CD4-positive, alpha-beta T cell treated with Interferon alpha-2 for 1 hour (primary cell): ENCODE measurements at places on chromosomes 3 and 15.
A peak's percentile ranks its signal among the peaks of the same experiment; 100 is the strongest.

- DNase-seq, result no peak
Measured at GRCh38 chr3:122930063-122930997, 97.2 kb downstream of the SEMA5B start.

DNA sequence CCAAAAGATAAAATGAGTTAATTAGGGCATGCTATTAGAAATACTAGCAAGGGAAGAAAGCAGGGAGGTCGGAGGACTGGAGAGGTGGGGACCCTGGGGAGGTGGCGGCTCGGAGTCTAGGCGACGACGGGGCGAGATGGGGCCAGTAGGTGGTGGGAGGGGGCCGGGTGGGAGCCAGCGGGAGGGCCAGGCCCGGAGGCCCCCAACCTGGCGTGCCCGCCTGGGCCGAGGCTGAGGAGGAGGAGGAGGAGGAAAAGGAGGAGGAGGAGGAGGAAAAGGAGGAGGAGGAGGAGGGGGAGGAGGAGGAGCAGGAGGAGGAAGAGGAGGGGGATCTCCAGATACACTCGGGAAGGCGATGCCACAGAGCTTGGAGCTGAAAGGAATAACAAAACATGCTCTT, 426.2 kb downstream of the NR2F2 start:
- DNase-seq, result no peak

DNA sequence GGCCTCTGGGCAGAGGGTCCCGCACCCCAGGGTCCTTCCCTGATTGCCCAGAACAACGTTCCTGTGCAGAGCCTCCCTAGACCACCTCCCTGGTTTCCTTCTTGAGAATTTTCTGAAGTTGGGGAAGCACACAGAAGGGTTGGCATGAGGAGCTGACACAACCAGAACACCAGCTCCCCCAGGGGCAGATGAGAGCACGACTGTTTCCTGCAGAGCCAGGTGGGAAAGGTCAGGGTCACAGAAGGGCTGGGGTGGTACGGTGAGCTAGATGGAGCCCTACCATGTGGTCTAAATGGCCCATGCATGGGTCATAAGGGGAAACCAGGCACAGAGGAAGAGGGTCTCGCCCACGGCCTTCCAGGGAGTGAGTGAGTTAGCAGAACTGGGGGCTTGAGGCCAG, 10.4 kb downstream of the PPCDC start:
- no peak for DNase-seq

DNA sequence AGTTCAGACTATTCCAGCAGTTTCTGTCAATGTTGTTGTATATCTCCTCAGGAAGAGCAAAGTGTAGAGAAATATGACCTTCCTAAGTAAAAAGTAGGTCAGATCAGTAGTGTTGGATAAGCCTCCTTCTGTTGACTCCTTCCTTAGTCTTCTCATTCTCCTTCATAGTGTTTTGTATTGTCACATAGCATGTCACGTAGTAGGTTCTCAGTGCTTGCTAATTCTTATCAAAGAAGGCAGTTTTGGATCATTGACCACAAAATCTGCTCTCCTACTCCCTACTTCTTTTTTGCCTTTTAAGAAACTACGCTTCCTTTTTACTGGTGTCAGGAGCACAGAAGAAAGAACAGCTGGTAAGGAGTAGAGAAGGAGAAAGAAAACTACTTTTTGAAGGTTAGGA, 1.0 kb upstream of the MGA start:
- DNase-seq, result no peak

- peak; percentile 33 for DNase-seq
Measured at GRCh38 chr3:59444294-59444671, 394.5 kb upstream of the CFAP20DC start.

DNA sequence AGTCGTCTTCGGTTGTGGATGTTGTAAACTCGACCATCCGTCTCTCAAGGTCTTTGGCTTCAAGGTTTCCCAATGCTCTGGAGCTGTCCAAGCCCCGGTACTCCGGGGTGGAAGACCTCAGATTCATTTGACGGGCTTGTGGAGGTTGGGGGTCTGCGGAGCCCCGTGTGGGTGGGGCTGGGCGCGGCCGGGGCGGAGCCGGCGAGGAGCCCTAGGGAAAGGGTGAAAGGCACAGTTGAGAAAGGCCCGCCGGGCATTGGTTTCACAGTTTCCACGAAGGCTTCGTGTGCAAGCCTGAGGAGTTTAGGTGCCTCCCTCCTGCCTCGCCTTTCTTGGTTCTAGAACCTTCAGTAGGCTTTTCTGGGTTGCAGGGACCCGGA, 360 bp upstream of the MGA start:
- no peak for DNase-seq

DNA sequence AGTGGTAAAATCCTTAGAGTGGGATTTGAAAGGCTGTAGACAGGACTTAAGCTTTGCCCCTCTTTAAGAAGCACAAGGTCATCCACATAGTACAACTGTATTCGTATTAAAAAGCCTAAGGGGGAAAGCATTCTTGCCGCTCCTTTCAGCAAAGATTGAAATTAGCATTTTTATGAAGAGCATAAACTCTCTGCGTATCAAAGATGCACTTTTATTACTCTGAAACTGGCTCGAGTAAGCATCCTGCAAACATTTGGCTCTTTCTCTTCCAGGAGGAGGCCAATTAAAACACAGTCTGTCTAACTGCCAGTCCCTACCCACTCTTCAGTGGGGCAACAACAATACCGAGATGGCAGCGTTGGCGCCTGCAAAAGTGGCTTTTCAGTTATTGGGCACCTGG, 192.5 kb upstream of the TPRG1 start:
- DNase-seq, result no peak

DNA sequence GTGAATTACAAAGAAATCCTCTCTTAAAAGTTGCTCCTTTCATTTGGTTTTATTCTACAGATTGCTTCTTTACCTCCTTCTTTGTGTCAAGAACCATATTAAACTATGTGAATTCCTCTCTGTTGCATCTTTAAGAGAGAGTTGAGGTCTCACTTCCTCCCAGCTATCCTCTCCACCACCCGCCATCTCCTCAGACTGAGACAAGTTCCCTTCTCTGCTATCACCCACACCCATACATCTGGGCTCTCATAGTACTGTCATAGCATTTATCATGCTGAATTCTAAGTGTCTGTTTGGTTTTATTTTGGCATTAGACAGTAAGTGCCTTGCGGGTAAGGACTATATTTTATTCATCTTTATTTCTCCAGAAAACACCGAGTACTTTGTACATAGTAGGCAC, 54.2 kb downstream of the B3GALNT1 start:
- no peak for DNase-seq

- peak; percentile 89 for DNase-seq
Measured at GRCh38 chr15:69758810-69759790, 306.5 kb downstream of the RPLP1 start.

DNA sequence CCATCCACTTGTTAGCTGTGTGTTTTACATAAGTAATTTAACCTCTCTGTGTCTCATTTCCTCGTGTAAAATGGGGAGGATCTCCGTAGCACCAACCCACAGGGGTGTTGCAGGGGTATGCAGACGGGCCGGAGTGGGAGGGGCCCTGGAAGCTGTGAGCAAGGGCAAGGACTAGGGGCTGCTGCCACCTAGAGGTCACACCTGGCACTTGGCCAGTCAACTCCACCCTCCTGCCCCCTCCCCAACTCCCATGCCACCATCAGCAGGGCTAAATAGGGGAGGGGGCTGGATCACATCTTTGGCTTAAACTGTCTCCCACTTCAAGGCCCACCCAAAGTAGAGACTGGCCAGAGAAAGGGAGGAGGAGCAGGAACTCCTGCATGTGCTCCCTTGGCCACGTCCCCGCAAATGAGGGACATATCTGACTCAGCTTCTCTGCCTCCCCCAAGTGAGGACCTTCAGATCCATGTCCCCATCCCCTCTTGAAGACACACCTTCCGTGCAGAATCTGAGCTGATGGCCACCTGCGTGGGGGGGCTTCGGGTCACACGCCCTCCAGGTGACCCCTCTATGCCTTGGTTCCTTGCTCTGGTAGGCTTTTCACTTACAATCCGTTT, 2.6 kb downstream of the CCDC9B start:
- peak; percentile 79 for DNase-seq

- DNase-seq, result no peak
Measured at GRCh38 chr3:54965746-54966145, 37.9 kb upstream of the LRTM1 start.

- no peak for DNase-seq
Measured at GRCh38 chr3:17027318-17027717, 142.6 kb downstream of the PLCL2 start.

DNA sequence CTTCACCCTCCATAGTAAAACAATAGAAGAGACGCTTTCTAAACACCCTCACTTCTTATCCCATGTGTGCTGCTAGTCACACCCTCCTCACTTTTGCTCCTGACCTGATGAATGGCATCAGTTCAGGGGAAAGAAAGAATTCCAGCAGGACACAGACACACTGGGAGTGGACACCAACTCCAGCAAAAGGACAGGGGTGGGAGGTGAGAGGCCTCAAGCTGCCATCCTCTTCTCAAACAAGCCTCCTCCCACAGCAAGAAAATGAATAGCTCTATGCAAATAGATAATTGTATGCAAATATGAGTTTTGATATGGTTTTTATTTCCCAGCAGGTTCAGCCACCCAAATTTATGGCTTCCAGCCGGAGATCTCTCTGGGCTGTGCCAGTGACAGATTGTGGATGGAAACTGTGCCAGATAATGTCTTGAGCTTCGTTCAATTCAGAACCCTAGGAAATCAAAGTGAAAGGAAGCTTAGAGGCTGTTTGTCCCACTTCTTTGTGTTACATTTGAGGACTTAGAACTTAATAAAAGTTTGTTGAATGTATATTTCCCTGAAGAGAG, 209.3 kb upstream of the PPP2R3A start:
- DNase-seq, result no peak

DNA sequence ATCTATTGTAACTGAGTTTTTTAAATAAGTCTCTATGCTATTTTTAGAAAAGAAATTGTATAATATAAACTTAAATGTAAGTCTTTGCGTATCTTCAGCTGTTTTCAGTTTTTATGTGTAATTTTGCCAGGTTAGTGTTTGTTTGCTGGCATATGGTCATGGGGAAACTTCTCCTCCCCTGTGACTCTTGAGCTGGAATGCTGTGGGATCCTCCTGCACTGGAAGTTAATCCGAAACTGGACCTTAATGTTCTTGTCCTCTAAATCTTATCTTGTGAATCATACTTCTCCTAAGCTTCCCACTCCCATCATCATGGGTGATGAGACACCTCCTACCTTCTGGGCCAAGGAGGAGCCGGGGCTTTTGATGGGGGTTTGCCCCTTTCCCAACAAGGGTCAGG, 52.4 kb upstream of the CHST2 start:
- DNase-seq, result no peak

DNA sequence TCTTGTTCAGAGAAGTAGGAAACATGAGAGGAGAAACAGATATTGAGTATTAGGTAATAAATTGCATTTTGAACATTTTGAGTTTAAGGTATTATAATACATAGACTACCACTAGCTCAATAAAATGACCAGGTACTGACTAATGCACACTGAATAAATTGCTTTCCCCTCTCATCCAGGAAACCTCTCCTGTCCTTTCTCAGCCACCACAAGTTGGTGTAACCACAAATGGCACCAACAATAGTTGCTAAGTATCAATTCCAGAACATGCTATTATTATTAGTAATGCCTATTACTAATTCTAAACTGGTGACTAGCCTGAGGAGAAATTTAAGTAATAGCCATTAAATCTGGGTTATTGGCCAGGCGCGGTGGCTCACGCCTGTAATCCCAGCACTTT, 47.3 kb upstream of the XRN1 start:
- no peak for DNase-seq

- DNase-seq, result peak; percentile 55
Measured at GRCh38 chr3:4492208-4493013, 737 bp upstream of the ITPR1 start.

DNA sequence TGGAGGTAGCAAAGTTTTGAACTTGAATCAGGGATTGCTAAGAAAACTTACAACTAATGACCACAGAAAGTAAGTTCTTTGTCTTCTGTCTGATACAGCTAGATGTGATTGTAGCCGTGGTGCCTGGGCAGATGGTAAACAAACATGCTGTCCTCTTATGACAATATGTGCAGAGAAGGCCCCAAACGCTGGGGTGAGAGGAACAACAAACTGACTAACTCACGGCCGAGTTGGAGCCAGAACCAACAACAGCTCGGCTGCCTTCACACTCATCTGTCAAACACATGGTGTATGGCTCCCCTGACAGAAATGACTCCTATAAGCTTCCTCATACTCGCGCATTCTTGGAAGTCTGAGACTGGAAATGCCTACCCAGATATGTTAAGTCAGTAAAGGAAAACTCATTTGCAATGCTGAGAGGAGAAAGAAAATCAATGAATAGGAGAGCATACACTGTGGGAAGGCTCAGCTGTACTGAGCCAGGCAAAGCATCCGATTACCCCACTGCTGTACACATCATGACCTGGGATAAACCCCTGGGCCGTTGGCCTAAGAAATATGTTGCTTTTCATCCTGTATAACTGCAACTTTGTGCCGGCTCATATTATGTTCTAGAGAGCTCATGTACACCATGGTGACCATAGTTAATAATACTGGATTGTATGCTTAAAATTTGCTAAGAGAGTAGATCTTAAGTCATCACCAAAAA, 5.7 kb downstream of the THBS1 start:
- DNase-seq, result no peak

- DNase-seq, result no peak
Measured at GRCh38 chr15:91941871-91942658, 88.6 kb downstream of the SLCO3A1 start.

GRCh38 chr3:142568393-142569017, 10.0 kb downstream of the ATR start:
- no peak for DNase-seq

DNA sequence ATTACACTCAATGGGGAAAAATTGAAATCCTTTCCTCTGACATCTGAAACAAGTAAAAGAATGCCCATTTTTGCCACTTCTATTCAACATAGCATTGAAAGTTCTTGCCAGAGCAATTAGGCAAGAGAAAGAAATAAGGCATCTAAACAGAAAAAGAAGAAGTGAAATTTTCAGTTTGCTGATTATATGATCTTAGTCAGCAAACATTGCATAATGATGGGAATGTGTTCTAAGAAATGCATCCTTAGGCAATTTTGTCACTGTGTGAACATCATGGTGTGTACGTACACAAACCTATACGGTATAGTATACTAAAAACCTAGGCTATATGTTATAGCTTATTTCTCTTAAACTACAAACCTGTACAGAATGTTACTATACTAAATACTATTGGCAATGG, 278.0 kb downstream of the CGGBP1 start:
- DNase-seq, result no peak

- DNase-seq, result no peak
Measured at GRCh38 chr15:74630284-74631086, 14.8 kb downstream of the CLK3 start.

DNA sequence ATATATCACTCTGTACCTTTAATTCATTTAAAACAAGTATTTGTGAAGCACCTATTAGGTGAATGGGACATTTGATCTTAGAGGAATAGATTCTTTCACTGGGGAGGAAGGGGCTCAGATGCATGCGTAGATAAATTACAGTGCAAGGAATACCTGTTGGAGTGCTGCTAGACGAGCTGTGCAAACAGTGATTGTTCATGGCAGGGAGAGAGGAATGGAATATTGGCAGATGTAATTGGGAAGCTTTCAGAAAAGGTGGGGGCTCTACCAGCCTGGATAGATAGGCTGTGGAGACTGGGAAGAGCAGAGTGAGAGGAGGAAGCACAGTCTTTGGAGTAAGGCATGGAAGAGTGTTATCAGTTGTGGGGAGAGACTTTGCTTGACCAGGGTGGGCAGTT, 116.8 kb downstream of the AKAP13 start:
- DNase-seq, result no peak

GRCh38 chr3:150370999-150371398, 37.1 kb upstream of the TSC22D2 start:
- no peak for DNase-seq

- no peak for DNase-seq
Measured at GRCh38 chr3:123576122-123576521, 8.7 kb downstream of the HACD2 start.
